Germinal center (tissue), 1 donor: ENCODE measurements at places on chromosomes 3 and 15.
A peak's percentile ranks its signal among the peaks of the same experiment; 100 is the strongest.

GRCh38 chr3:162764051-162764807 lies 1267.6 kb downstream of the OTOL1 start:
- no peak for DNase-seq

- no peak for DNase-seq
Observed at GRCh38 chr15:63978511-63979261, 67.6 kb downstream of the DAPK2 start.

DNA sequence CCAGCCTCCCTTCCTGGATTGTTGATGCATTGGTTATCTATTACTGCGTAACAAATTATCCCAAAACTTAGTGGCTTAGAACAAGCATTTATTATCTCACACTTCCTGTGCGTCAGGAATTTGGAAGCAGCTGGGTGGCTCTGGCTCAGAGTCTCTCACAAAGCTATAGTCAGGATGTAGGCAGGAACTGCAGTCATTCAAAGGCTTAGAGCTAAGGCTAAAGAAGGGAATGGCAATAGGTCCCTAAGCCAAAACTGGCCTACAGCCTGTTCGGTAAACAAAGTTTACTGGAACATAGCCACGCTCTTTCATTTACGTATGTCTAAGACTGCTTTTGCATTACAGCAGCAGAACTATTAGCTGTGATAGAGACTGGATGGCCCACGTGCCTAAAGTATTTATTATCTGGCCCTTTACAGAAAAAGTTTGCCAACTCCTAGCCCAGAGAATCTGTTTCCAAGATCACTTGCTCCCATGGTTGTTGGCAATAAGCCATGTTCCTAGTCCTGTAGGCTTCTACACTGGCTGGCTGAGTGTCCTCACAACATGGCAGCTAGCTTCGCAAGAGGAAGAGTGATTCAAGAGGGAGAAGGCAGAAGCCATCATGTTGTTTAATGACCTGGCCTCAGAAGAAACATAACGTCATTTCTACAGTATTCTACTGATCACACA lies 132.4 kb downstream of the SNRK start:
- DNase-seq, result no peak

GRCh38 chr3:188241883-188242282 lies 87.9 kb downstream of the LPP start:
- no peak for DNase-seq

DNA sequence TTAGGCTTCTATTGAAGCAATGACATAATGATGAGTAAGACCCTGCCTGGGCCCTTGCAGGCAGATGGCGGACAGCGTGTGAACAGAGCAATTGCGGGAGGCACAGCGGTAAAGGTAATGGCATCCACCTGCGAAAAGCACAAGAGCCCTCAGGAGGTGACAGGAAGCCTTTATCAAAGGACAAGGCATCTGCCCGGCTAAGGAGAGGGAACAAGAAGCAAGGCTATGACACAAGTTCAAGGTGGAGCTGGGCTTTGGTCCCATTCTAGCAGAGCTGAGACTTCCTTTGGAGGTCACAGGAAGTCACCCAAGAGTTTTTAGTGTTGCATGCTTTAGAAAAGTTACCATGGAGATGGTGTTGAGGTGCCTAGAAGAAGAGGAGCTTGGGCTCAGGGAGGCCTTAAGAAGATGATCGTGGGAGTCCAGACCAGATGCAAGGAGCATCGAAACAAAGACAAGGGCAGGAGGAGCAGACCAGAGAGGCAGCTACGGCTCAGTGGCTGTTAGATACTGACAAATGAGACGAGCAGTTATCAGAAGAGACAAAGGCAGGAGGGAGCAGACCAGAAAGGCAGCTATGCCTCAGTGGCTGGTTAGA lies 34.5 kb downstream of the OSBPL10 start:
- DNase-seq, result no peak

DNA sequence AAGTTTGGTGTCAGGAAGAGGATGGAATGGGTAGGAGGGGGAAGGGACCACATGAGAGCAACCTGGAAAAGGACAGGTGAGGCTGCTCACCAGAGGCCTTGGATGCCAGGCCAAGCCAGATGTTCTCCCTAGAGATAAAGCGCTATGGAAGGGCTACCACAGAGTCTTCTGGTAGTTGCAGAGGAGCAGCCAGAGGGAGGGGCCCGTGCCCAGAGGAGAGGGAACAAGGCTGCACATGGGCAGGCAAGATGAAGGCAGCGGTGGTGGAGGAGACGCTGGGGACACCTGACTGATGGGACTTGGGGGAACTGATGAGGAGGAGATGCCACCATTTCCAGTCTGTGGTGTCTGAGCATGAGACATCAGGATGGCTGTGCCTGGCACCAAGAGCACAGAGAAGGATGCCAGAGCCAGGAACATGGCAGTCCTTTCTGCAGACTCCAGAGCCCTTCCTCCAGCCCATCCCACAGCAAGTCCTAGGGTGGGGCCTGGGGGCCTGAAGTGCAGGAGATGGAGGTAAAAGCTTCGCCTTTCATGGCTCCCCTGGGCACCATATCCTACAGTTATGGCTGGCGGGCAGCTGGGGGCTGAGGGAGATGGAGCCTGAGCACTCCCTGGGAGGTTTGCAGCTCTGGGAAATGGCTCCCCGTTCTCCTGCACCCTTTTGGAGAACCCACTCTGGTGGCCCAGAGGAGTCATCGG lies 103.0 kb downstream of the ETFA start:
- no peak for DNase-seq

DNA sequence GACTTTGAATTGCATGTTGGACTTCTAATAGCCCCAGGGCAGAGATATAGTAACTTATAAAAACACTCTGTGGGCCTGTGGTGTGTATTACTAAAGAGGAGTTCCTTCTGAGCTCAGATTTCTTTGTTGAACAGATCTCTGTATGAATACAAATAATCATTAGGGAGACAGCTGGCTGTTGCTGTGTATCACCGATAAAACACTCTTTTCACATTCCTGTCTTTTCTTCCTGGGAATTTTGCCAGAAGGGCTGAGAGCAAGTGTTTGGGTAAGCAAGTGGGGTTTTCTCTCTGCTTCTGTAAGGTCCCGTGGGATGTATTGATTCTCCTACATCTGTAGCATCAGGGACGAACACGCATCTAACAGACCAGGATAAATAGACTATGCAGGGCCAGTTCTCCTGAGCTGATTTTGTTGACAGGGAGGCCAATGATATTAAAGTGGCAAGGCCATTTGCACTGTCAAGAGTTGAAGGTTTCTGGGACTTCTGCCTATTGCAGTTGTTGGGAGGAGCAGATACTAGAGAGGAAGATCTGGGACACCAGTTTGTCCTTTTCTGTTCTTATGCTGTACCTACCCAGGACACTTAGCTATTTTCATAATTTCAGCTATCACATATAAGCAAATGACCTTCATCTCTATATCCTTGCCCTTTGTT lies 225.9 kb upstream of the CD96 start:
- no peak for DNase-seq

GRCh38 chr3:46619845-46620778 lies 7.8 kb downstream of the FAM240A start:
- no peak for DNase-seq

DNA sequence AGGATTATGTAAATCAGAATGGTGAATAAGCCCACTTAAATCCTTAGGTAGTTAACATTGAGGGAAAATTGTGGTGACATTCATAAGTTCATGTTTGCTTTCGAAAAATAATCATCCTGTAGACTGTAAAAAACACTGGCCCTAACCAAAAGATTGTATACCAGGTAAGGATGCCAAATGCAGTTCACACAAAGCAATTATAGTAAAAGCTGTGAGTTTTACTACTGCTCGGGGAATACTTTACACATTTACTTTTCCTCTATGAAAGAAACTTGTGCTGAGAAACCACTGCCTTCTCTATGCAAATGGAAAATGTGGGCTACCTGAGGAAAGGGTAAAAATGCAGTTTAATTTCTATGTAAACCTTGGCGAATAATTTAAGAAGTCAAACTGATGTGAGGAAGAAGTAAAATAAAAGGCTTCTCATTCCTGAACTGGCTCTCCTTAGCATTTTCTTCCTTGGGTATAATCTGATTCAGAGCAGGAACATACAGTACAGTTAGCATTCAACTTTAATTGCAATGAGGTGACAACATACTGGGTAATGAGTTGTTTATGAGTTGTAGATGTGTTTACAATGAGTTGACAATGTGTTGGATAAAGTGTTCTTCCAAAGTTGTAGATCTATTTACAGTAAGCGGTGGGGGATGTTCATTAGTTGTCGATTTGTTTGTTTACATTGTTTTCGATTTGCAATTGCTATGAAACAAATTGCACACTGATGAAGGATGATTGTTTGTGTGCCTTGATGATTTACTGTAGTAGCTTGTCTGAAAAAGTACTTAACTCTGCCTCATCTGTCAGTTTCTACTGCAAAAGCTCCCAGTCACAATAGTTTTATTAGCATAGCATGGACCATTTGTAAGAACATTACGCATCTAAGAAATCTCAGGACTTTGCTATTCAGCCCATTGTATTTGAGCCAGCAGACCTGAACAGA lies 453.0 kb upstream of the DPH6 start:
- DNase-seq, result no peak

- DNase-seq, result no peak
Observed at GRCh38 chr3:23739536-23739935, 66.2 kb upstream of the UBE2E1 start.

- DNase-seq, result no peak
Observed at GRCh38 chr15:92846741-92847140, 53.4 kb upstream of the CHD2 start.

GRCh38 chr3:149767720-149768119 lies 15.4 kb upstream of the COMMD2 start:
- DNase-seq, result no peak

DNA sequence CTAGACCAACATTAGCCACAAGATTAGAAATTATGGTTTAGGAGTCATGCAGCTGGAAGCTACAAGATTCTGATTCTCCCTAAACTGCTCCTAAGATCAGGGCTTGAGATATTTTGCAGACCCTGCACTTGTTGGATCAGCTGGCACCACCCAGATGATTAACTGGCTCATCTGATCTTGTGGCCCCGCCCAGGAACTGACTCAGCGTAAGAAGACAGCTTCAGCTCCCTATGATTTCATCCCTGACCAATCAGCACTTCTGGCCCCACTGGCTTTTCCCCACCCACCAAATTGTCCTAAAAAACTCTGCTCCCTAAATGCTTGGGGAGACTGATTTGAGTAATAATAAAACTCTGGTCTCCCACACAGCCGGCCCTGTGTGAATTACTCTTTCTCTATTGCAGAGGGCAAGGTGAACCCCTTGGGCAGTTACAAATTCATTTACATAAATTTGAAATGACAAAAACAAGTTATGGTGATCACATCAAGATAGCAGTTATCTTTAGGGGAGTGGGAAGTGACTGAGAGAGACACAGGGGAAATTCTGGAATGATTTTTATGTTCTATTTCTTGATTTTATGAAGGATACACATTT lies 76.5 kb downstream of the CD200R1L start:
- no peak for DNase-seq

DNA sequence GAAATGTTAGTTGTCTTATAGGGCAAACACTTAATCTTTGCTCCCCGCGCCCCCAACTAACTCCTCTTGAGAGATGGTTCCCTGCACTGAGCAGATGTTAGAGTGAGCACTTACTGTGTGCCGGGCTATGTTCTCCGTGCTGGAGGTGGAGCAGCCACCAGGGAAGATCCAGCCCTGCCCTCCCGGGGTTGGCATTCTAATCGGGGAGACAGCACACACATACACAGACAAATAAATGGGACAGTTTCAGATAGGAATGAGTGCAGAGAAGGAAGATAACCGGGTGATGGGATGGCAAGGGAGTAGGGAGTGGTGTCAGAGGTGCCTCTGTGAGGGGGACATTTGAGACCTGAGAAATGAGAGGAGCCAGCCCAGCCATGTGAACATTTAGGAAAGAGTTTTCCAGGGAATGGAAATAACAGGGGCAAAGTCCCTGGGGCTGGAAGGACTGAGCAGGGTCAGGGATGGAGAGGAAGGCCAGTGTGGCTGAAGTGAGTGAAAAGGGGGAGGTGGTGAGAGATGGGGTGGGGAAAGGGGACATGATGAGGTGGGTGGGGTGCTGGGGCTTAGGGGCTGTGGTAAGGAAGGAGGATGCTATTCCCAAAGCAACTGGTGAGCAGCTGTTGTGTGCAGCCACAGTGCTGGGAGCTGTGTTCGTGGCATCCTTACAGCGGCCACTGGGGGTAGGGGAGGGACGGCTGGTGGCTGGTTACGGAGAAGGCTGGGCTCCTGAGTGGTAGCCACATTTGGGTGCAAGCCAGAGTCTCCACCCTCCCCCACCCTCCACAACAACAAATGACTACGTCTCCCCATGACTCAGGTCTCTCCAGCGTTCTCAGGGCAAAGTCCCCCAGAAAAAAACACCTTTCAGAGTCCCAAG lies 15.4 kb upstream of the FGD5 start:
- DNase-seq, result no peak

- DNase-seq, result no peak
Observed at GRCh38 chr15:95394186-95395067, 936.1 kb upstream of the NR2F2 start.

DNA sequence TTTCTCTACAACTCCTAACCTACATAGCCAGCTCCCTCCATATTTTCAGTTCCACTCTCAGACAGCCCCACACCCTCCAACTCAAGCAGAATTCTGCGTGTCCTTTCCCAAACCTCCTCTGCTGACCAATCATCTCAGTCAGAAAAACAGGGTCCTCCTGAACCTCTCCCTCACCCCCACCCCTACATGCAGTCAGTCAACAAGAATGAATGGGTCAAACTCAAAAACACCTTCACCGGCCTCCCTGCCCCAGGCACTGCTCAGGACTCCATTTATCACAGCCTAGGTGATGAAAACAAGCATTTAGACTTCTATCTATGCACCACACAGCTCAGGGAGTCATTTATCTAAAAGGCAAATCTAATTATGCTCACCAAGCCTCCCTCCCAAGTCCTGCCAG lies 32.4 kb downstream of the MYL3 start:
- no peak for DNase-seq

DNA sequence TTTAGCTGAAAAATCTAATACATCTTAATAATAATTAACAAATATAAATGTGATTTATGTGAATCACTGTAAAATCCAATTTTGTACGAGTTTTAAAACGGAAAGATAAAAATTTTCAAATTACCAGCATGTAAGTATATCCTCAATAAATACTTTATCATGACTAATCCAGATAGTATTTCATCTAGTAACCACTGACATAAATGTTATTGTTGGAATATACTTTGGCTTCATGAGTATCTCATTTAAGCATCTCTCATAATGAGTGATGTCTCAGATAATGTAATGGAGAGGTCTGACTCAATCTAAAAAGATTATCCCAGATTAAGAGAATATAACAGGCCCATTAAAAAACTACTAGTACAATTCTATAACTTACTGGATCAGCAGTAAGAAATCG lies 216.3 kb downstream of the STAG1 start:
- no peak for DNase-seq

- no peak for DNase-seq
Observed at GRCh38 chr3:148748283-148748682, 50.6 kb downstream of the AGTR1 start.

- peak; percentile 41 for DNase-seq
Observed at GRCh38 chr3:125585595-125586223, 9.6 kb downstream of the OSBPL11 start.

DNA sequence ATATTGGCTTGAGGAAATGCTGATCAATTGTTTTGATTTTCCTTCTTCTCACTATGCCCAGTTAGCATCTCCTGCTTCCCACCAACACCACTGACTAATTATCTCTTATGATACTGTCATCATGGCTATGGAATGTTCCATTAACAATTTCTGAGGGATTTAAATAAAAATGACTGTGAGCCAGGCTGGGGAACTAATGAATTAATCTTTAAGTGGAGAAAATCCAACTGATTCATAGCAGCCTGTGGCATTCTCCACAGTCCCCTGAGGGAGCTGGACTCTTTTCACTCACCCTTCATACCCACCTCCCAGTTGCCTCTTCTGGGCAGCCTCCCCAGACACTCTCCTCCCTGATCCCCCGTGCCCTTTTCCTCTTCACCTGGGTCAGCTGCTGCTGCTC lies 353.6 kb downstream of the CLSTN2 start:
- DNase-seq, result no peak

GRCh38 chr15:43253431-43254403 lies 13.0 kb downstream of the TGM5 start:
- DNase-seq, result peak; percentile 38
